ENCODE measurements at places on chromosomes 5 and 9. TPM values are rescaled to one million over a fixed set of nuclear protein-coding genes. Genes with fewer than 3 reads are reported as not detected.

The UAP1L1 gene
- polyA plus RNA-seq, result 2.3 TPM

The RNF208 gene
- polyA plus RNA-seq, result 2.1 TPM

The IFNB1 gene
- polyA plus RNA-seq, result not detected

The ADAMTS2 gene
- polyA plus RNA-seq, result 27.3 TPM

The ADGRD2 gene
- polyA plus RNA-seq, result not detected

The CDO1 gene
- polyA plus RNA-seq, result 21.8 TPM

The GPR151 gene
- not detected for polyA plus RNA-seq

The PRPF4 gene
- polyA plus RNA-seq, result 15.8 TPM

The THG1L gene
- 20.1 TPM for polyA plus RNA-seq

The FOXI1 gene
- polyA plus RNA-seq, result not detected

The EFNA5 gene
- 3.7 TPM for polyA plus RNA-seq

The LRRC19 gene
- 0.13 TPM for polyA plus RNA-seq

All from muscle of back (tissue), 13 donors.